ENCODE measurements at places on chromosomes 16 and 17.

GRCh38 chr17:74472890-74473289 lies 6.5 kb downstream of the CD300A start:
- DNase-seq: no peak

GRCh38 chr17:39014044-39014794 lies 47.0 kb upstream of the FBXO47 start:
- DNase-seq: peak; percentile 42

GRCh38 chr17:5526821-5527598 lies 40.6 kb downstream of the MIS12 start:
- peak; percentile 95 for DNase-seq

DNA sequence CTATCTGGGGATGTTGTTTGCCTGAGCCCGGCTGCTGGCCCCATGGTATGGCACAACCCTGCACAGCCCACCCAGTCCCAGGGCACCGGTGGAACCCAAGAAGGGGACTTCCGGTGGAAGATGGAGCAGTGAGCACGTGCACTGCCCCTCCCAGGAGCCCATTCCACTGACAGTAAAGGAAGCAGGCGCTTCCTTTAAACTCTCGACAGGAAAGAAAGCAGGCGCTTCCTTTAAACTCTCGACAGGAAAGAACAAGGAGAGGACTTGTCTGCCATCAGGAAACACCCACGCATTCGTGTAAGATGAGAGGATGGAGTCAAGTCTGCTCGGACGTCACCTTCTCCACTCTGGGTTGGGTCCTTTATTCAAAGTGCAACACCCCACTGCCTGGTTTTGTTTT lies 53.7 kb downstream of the IL21R start:
- DNase-seq: no peak

GRCh38 chr16:89200124-89200849 lies at the start of gene SLC22A31:
TSS of gene SLC22A31 (minus strand) at chr16:89200537. CDS start at chr16:89200501, 36 bp downstream.
- peak; percentile 8 for DNase-seq

DNA sequence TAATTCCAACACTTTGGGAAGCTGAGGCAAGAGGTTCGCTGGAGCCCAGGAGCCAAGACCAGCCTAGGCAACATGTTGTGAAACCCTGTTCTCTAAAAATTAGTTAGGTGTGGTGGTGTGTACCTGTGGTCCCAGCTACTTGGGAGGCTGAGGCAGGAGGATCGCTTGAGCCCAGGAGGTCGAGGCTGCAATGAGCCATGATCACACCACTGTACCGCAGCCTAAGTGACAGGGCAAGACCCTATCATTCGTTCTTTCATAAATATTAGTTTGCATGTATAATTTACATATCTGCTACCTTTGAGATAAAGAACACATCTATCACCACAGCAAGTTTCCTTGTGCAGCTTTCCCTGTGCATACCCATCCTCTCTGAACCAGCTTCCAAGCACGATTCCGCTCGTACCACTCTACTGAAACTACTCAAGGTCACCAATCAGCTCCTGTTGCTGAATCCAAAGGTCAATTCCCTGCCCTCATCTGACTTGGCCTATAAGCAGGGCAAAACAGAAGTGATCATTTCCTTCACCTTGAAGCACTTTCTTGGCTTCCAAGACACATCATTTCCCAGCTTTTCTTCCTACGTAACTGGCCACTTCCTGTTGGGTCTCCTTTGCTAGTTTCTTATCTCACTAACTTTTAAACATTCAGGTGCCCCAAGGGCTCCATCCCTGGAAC lies 49.1 kb downstream of the GRB2 start:
- no peak for DNase-seq

GRCh38 chr16:50652836-50653425 lies 28.2 kb downstream of the SNX20 start:
- no peak for DNase-seq

DNA sequence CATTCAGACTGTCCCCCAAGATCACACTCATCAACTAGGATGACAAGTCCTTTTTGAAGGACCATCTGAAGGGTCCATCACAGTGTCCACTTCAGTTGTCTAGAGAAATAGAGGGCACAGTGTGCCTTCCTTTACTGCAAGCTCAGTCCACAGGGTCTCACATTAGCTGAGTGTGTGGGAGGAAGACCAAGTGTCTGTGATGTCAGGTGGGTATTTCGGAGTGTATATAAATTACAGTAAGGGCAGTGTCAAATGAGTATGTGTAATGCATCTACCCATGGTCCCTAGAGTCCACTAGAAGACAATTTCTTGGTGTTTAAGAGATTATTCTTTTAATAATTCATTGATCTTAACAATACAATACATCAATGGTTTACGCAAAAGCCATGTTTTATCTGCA lies 272.2 kb downstream of the CDH13 start:
- DNase-seq: no peak

DNA sequence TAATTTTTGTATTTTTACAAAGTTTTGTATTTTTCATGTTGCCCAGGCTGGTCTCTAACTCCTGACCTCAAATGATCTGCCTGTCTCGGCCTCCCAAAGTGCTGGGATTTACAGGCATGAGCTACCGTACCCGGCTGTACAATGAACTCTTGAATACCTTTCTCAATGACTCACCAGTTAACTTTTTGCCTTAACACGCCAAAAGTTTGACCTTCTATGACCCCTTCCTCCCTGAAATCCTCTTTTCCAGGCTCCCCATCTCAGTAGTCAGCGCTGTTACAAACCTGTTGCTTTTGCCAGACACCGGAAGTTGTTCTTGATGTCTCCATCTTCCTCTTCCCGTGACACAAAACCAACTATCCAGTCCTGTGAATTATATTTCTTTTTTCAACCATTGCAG lies 158.1 kb upstream of the ASIC2 start:
- DNase-seq: peak; percentile 37

DNA sequence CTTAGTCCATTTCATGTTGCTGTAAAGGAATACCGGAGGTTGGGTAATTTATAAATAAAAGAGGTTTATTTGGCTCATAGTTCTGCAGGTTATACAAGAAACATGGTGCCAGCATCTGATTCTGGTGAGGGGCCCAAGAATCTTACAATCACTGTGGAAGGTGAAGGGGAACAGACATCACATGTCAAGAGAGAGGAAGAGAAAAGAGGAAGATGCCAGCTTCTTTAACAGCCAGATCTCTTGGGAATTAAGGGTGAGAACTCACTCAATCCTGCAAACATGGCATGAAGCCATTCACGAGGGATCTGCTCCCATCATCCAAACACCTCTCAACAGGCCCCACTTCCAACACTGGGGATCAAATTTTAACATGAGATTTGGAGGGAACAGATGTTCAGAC lies 49.5 kb downstream of the BMERB1 start:
- no peak for DNase-seq

DNA sequence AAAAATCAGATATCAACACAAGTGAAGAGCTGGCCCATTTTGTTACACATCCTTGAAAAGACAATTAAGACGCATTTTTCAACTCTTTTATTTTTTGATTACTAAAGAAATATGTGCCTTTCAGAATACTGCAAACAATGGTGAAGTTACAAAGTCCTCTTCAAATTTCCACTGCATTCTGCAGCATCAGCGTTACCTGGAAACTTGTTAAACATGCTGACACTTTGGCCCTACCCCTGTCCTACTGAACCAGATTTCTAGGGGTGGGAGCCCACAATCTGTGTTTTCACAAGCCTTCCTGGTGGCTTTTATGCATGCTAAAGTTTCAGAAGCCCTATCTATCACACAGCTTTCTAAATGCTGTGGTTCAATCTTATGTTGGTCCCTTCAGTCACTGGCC lies 4.5 kb upstream of the CCL14 start:
- DNase-seq: no peak

DNA sequence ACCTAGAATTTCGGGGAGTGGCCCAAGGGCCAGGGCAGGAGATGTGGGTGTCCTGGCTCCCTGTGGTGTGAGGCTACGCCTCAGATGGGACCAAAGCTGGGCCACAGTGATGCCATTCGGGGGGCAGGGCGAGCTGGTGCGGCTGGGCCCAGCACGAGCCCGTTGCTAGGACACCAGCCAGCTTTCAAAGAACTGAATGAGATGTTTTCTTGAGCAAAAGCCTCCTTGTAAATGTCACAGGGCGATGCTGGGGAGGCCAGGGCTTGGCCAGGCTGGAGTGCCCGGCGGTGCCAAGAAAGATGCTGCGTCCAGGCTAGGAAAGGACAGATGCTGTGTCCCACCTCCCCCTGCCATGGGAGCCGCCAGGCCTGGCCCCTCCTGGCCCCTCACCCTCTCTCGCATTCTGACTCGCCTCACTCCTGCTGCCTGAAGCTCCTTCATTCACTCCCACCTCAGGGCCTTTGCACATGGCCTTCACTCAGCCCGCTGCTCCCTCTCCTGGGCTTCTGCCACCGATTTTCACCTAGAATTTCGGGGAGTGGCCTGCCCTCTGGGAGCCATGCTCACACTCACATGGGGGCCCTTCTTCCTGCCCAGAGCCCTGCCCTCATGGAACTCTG lies 39.1 kb downstream of the CPNE2 start:
- no peak for DNase-seq

DNA sequence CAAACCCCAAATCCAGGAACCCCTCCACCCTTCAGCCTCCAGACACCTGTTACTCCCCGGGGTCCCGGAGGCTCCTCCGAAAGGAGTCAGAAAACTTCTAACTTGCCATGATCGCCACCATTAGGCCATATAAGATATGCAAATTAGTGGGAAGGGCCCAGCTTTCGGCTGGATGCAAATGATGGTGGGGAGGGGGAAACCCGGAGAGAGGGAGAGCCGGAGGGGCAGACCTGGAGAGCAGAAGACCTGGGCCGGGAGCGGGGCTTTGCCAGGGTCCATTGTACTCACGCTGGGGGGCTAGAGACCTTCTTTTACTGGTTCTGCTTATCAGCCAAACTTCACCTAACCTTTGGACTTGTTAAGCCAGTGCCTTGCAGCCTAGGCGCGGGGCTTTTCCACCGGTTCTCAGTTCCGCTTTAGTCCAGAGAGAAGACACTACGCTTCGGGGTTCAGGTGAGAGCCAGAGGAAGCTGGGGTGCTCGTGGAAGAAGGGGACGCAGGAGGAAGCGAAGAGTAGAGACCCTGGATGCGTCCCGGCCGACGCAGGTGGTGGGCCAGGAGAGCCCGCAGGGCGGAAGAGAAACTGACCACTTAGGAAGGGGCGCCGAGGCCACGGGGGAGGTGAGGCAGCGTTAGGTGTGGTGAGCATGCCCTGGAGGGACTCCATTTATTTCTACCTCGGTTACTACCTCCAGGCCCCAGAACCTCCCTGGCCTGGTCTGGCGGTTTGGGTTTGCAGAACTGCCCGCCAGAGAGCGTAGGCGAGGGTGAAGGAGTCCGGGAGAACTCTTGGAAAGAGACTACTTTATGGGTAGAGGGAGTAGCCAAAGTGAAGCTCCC lies at the start of gene HNF1B:
Gene HNF1B (minus strand): TSS at position 99 of the 840 bp plus-strand sequence. CDS start 175 bp downstream, outside the sequence.
- DNase-seq: no peak

DNA sequence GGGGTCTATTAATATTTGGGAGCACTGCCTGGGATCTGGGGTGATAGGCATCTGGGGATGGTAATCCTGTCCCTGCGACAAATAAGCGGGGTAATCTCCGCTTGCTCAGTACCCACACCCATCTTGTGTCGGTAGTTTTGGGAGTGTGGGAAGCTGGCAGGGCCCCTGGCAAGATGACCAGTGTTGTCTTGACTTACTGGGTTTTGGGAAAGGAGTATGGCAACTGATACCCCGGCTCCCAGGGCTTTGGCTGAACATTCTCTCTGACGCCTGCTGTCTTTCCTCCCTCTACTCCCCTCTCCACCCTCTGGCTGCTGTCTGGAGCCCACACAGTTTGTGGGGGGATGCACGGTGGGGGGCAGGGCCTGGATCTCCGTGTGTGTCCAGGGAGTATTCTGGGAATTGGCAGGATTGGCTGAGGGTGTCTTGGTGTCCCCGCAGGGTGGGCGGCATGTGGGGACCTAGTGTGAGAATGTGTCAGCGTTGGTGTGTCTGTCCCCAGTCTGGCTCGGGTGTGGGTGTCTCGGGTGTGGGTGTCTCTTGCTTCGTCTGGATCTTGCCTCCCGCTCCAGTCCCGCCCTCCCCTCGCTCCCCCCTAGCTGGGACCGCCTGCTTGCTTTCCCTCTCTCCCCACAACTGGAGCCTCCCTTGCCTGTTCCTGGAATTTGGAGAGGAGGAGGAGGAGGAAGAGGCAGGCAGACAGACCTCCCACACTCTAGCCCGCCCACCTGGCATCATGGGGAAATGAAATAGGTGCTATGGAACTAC lies 12.0 kb downstream of the RARA start:
- peak; percentile 67 for DNase-seq

- DNase-seq: no peak
Observed at GRCh38 chr17:57552114-57552624, 192.9 kb downstream of the CCDC182 start.

- peak; percentile 26 for DNase-seq
Observed at GRCh38 chr17:37458805-37459204, 30.9 kb upstream of the DUSP14 start.

GRCh38 chr16:67542464-67542863 lies 13.8 kb downstream of the RIPOR1 start:
- DNase-seq: peak; percentile 67

- DNase-seq: no peak
Observed at GRCh38 chr17:73476890-73477350, 165.1 kb upstream of the CDC42EP4 start.

DNA sequence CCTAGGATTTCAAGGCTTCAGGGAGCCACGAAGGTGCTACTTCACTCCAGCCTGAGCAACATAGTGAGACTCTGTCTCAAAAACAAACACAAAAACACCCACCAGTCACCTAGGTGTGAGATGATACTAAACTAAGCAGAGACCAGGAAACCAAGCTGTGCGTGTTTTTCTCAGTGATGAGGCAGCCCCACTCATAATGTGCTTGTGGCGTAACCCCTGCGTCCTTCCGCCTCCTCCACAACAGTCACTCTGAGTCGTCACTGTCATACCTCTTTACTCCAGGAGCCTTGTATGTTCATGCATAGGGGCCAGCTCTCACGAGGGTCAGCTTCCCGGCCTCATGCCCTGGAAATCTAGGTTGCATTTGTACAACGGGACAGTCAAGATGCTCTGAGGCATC lies 31.1 kb upstream of the SLC47A1 start:
- no peak for DNase-seq

- DNase-seq: no peak
Observed at GRCh38 chr17:7484919-7485377, 782 bp downstream of the POLR2A start.

- peak; percentile 89 for DNase-seq
Observed at GRCh38 chr16:10181196-10182162, 749 bp downstream of the GRIN2A start.

- no peak for DNase-seq
Observed at GRCh38 chr16:16029431-16030011, 80.1 kb downstream of the ABCC1 start.

- DNase-seq: no peak
Observed at GRCh38 chr16:81831722-81832126, 52.6 kb downstream of the PLCG2 start.

DNA sequence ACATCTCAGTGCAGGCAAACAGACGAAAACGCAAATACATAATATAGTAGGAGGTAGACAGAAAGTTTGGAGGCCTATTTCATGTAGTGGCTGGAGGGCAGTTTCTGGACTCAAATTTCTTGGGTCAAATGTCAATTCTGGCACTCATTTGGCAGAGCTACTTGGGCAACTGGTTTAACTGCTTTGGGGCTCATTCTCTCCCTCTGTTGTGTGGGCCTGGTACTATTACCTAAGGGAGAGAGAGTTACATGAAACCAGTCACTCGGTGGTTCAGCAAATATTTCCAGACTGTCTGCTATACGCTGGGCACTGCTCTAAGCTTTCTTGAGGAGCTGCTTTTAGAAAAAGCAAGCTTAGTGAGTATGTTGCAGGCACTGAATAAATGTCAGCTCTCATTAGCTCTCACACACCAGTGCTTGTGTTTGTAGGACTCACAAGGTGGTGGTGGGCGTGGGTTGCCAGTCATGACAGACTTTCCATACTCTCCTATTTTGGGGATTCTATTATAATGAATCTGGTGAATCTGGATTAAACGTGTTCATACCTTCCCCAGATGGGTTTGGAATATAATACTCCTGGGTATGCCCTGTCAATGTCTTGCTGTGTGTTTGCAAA lies 1.8 kb upstream of the SHISA9 start:
- no peak for DNase-seq

- DNase-seq: no peak
Observed at GRCh38 chr16:2089706-2090480, 42.1 kb downstream of the TSC2 start.

Data from urothelium cell line (cell line).